ENCODE measurements at places on chromosomes 2 and 18.

DNA sequence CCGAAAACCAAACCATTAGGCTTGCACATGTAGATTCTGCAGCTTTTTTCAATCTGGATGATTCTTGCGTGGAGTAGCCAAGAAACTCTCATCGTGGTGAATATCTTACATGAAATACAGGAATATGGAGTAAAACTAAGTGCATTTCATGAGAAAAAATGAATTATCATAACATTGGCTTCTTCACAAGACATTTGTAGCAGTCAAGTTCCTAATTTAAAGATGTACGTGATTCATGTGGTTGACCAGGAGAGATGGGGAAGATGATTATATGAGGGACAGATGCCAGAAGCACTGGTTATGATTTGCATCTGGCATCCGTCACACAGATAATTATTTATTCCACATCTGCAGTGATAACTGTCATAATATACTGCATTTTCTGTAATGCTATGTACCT, 90.4 kb downstream of the ANTXR1 start:
- no peak for DNase-seq

- DNase-seq, result no peak
These were observed 10.1 kb upstream of the TYMS start for GRCh38 chr18:647304-647703.

GRCh38 chr2:111194835-111195621, 74.3 kb downstream of the BCL2L11 start:
- DNase-seq, result no peak

DNA sequence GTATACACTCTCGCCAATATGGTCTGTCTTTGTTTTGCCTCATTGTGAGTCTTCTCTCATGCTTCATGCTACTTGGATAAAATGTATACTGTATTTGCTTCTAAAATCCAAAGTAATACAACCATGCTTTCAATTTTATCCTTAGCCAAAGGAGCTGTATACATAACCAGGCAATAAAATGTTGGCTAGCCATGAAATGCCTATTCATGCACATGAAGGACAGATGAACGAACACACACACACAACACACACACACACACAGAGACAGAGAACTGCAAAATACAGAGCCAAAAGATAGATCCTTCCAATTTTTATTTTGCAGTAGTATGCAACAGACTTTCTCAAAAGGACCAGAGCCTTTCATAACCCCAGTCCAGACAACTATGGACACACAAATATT, 113.7 kb downstream of the SATB2 start:
- no peak for DNase-seq

All from activated T-helper 1 cell treated with Interleukin-2 at 50 U/mL for 16 hours (primary cell).